Tibial artery (tissue), 4 donors: ENCODE measurements at places on chromosomes 4 and X.
A peak's percentile ranks its signal among the peaks of the same experiment; 100 is the strongest.

GRCh38 chr4:23234018-23234417, 541.3 kb downstream of the GBA3 start:
- DNase-seq: no peak

DNA sequence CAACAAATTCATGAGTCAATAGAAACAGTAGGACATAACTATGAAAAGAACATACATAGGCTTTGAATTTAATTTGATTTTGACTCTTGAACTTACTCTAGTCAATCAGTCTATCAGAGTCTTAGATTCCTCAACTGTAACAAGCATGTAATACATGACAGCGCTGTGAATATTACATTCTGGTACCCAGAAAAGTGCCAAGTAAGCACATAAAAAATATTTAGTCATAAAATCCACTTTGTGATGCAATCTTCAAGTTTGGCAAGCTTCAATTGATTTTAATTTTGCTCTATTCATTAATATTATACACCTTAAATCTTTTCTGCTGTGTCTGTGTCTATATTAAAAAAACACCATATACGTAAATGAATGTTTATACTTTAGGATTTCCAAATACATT, 483.3 kb downstream of the PRR32 start:
- no peak for DNase-seq

DNA sequence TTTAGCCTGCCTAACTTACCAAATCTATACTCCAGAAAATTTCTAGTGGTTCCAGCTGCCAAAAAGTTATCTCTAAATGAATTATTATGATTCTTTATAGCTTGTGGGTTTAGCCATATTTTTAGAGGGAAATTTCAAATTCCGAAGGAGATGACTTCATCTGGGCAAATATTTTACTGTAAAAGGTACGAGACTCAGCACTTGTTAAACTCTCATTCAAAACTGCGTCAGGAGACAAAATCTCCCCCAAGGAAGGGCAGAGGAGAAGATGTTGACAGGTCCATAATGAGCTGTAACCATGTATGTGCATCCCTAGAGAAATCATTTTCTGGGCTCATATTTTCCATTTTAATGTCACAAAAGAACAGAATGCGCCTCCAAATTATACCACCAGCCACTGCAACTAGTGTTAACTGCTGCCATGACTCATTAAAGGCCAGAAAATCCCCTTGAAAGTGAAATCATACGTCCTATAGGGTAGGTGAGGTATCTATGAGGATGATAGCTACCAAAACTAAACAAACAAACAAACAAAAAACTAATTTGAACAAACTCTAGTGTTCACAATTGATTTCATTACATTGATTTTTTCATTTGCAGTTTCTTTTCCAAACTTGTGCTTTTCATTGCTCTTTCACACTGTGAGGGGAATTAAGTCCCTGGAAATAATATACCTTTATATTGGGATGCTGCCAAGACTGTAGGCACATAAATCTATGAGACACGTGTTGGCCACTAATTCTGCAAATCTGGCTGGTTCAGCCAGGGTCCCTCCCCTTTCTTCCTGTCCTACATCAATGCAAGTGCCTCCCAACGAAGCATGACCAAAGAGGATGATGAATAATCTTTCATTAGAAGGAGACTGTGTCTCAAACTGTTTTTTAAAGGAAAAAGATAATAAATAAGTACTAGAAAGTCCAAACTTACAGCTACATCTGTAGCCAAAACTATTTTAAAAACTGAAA, 85.8 kb downstream of the ARHGAP6 start:
- no peak for DNase-seq

DNA sequence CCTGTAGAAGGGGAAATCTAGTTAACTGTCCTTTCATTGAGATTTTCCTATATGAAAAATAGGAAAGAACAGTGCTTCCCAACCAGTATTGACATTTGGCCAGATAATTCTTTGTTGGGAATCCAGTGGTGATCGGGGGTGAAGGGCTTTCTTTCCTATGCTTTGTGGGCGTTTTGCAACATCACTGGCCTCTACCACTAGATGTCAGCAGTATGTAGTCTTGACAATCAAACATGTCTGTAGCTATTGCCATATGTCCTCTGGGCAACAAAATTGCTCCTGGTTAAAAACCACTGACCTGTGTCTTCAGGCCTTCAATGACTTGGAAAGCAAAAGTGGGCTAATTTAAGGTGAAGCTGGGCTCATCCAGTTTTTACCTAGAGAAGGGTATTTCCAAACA, 658.5 kb downstream of the DACH2 start:
- no peak for DNase-seq

DNA sequence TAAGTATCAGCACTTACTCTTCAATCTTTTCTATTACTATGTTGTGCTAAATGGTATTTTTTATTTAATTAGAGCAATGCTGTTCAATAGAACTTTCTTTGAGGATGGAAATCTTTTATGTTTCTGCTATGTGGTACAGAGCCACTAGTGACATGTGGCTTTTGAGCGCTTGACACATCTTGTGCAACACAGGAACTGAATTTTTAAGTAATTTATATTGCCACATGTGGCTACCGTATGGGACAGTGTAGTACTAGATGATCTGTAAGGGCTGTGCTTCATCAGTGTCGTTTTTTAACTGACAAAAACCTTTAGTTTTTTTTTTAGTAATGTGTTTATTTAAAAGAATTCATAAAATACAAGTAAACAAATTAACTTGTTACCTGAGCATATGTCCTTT, 22.4 kb downstream of the HPRT1 start:
- no peak for DNase-seq

GRCh38 chrX:44106864-44107263, 133.7 kb upstream of the NDP start:
- DNase-seq: no peak

GRCh38 chr4:47704693-47705325, 133.1 kb downstream of the CORIN start:
- DNase-seq: no peak

- no peak for DNase-seq
These were observed 527.7 kb upstream of the CXorf51A start for GRCh38 chrX:147342197-147342596.

- DNase-seq: peak; percentile 90
These were observed 48.5 kb downstream of the PRPS1 start for GRCh38 chrX:107676559-107677378.

GRCh38 chr4:151407466-151408379, 1.3 kb upstream of the FHIP1A start:
- no peak for DNase-seq

GRCh38 chr4:113004655-113005054, 44.8 kb upstream of the ANK2 start:
- no peak for DNase-seq

DNA sequence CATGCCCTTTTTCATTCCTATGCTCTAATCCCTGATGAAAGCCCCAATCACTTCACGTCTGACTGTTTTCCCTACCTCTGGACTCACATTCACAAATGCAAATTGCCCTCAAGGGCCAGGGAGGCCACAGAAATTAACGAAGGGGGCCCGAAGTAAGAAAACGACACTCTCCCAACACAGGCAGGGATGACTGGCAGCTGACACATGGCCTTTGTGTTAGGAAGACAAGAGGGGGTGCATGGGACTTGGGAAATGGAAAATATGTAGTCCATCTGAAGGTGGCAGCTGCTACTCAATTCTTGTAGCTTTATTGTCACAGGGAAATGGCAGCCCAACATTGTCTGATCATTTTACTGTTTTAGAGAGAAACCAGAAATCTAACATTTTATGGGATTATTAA, 12.3 kb upstream of the SPARCL1 start:
- no peak for DNase-seq

GRCh38 chrX:119190831-119191230, 45.3 kb upstream of the PGRMC1 start:
- DNase-seq: no peak

- no peak for DNase-seq
These were observed 14.9 kb upstream of the PIM2 start for GRCh38 chrX:48933757-48934156.

DNA sequence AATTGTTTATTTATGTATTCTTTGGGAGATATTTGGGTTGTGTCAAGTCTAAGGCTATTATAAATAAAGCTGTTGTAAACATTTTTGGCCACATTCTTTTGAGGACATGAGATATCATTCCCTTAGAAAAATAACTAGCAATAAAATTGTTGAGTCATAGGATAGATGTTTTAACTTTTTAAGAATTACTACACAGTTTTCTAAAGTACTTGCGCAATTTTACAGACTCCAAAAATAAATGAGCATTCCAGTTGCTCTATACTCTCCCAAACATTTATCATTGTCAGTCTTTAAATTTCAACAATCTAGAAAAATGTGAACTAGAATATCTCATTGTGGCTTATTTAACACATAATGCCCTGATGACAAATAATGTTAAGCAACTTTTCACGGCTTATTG, 189.1 kb upstream of the ADGRL3 start:
- no peak for DNase-seq

DNA sequence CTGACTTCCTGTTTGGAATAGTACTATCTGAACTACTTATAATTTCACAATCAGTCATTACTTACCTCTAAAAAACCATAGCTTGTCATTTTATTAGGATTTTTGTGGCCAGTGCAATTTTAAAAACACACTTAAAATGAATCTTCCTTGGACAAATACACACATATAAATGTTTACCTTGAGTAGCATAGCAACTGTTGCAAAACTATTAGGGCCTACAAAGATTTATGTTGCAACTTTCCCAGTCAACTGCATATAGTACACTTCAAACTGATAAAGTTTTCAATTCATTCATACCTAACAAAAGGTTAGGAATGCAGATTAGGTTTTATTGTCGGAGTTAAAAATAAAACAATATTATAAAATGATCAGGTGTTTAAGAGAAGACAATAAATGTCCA, 193.0 kb downstream of the PDGFC start:
- no peak for DNase-seq

DNA sequence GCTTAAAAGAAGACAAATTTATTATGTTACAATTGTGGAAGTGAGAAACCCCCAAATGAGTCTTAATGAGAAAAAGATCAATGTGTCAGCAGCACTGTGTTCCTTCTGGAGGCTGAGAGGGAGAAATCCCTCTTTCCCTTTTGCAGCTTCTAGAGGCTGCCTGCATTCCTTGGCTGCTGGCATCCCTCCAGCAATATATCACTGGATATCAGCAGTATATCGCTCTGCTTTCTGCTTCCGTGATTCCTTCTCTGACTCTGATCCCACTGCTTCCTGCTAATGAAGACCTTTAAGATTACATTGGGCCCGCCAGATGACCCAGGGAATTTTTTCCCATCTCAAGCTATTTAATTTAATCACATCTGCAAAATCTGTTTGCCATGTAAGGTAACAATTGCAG, 1008.0 kb downstream of the RAPGEF2 start:
- DNase-seq: no peak

- DNase-seq: no peak
These were observed 8.6 kb upstream of the TKTL2 start for GRCh38 chr4:163482190-163482589.

DNA sequence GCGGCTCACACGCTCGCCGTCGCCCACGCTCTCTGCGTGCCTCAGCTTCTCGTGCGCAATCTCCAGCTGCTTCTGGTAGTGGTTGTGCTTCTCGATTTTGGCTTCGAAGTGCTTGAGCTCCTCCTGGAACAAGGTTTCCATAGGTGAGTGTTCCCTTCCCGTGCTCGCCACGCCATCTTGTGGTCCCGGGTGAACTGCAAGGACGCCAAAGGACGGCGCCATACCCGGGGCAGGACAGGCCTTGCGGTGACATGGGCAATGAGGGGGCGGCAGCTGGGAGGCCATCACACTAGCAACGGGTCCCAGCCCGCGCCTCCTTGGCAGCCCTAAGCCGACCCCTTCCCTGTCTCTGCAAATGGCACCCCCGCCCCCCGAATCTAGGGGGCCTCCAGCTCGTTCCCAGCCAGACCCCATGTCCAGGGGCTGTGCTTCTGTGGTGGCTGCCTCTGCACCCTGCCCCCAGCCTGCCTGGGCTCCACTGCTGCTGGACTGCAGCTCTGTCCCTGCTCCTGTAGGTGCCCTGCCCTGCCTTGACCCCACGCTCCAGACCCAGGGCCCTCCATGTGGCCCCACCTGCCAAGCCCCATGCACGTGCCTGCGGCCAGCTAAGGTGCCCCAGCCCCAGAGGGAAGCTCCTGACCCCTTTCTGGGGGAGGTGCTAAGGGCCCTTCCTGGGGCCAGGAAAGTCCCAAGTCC, 17.3 kb downstream of the LRPAP1 start:
- DNase-seq: no peak

- peak; percentile 30 for DNase-seq
These were observed 454.7 kb downstream of the IL15 start for GRCh38 chr4:142091085-142091513.

GRCh38 chr4:71195924-71196323, 142.9 kb upstream of the SLC4A4 start:
- DNase-seq: no peak

DNA sequence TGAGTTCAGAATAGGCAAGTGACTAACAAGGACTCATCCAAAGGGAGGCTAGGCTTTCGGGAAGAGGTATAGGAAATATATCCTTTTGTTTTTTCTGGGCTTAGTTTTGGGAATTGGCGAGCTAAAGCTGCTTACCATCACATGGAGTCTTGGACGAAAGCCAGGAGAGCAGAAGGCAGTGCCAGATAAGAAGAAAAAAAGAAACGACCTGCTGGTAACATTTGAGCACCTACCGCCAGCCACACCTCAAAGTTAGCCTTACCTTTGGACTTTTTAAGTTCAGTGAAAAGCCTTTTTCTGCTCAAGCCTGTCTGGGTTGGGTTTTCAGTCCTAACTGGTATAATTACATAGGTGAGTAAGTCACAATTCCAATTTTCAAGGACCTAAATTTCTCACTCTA, 85.1 kb upstream of the LCORL start:
- no peak for DNase-seq

DNA sequence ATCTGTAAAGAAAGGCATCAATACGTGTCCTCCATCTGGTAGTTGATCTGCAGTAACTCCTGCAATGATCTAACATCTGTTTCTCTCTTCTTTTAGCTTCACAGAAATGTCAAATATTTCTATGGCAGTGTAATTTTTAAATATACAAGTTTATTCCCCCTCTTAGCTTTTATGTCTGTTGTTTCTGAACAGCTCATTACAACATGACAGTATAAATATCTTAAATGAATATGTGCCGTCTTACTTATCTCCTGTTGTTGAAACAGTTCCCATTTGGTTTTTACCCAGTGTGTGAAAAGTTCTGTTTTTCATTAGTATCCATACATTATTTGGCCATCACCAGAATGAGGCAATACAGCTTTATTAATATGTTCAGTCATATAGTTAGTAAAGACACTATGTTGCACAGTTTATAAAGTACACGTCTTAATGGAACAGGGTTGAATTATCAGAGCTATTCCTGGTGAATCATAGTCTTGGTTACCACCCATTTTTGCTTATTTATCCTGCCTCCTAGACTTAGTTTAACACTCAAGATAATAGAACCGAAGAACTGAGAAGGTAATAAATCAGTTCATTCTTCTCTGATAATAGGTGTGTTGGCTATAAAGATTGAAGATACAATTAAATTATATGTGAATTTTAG, 321.6 kb downstream of the TENM3 start:
- DNase-seq: no peak
